Skin of body (tissue), 3 donors: ENCODE measurements at places on chromosomes 4 and X.

DNA sequence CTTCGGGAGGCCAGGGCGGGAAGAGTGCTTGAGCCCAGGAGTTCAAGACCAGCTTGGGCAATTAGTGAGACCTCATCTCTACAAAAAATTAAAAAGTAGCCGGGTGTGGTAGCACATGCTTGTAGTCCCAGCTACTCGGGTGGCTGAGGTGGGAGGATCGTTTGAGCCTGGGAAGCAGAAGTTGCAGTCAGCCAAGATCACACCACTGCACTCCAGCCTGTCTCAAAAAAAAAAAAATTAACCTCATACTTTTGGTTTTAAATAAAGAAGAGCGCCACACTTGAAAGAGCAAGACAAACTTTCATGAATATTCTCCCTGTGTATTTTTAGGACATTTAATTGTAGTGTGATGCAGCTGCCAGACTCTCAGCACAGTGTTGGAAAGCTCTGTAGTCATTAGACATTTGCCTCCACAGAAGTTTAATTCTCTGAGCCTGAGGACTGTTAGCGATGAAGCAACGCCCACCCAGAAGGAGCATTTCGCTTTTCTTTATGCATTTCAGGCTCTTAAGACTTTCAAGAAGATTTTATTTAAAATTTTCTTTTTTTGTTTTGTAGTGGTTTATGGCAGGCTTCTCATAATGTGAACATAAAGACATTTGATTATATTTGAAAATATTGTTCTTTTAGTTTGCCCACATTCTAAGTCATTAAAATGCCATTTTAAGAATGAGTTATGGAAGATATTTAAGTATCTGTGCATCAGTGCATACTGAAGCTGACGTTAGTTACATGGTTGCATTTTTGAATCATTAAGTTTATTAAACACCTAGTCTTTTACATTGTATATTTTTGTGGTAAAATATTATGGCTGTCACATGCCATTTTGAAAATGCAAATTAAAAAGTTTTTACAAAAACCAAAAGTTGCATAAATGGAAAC lies 45.8 kb downstream of the DCLK2 start:
- no peak for DNase-seq

DNA sequence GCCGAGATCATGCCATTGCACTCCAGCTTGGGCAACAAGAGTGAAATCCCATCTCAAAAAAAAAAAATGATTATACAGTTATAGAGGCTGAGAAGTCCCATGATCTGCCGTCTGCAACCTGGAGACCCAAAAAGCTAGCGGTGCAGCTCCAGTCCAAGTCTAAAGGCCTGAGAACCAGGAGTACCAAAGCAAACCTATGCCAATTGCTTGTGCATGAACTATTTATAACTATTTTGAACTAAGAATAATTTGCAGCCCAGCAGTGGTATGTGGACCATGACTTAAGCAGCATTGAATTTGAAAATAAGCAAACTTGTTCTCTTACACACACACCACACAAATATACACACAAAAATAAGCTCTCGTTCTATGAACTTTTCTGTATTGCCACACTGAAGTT lies 51.8 kb downstream of the TASL start:
- DNase-seq, result no peak

GRCh38 chr4:138007572-138007971 lies 234.6 kb downstream of the SLC7A11 start:
- DNase-seq, result no peak

- no peak for DNase-seq
These were observed 117.7 kb downstream of the RELL1 start for GRCh38 chr4:37568489-37568888.

DNA sequence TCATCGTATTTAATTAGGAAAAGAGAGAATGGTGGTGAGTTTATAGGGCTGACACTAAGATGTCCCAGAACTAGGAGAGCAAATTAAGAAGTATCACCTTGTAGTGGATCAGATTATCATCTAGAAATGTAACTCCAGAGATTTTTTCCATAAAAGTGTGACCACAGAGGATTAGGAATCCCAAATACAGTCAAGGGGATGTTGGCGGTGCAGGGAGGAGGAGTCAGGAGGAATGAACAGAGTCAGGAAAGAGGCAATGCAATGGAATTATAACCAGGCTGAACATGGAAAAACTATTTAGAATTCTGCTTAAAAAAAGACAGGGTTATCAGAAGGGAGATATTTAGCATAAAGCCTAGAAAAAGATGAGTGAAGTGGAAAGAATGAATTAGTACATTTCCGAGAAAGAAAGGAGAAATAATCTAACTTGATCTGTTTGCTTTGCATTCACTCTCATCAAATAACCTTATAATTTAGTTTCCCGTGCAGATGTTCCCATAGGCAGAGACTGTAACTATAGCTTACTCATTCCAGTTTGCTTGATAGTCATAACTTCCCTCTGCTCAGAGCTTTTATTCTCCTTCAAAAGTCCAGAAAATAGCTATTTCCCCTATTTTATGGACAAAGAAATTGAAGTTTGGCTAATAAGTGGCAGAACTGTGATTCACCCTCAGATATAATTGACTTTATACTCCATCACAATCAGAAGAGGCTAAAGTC lies 56.4 kb downstream of the SCFD2 start:
- DNase-seq, result no peak

DNA sequence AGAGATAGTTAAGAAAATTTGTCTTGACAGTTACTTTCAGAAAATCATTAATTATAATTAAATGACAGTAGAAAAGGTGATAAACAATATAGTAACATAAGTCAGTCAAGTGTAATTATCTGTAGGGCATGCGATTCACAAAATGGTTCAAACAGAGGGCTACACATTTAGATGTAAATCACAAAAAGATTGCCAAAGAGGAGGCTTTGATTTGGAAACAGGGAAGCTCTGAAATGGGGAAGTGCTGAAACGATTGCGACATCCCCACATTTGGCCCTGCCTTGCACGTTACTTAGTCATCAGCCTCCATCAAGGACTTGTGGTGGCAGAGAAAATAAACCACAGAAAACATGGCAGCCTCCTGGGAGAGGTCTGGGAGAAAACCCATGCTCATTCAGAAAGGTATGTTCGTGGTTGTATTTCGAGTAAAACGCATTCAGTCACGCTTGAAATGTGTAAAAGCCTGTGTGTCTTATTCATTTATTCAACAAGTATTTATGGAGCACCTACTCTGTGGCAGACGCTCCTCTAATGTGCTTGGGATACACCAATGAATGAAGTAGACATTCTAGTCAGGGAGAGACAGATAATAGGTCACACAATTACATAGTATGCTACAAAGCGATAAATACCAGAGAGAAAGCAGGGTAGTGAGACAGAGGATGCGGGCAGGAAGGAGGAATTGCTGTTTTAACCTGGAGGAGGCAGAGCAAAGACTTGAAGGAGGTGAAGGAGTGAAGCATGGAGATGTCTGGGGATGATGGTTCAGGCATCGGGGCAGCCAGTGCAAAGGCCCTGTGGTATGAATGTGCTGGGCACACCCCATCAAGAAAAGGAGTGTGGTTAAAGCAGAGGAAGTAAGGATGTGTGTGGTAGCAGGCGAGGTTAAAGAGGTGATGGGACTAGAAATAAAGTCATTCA lies 7.8 kb downstream of the RBM47 start:
- DNase-seq, result peak; percentile 20

GRCh38 chr4:96293806-96294205 lies 453.9 kb downstream of the PDHA2 start:
- no peak for DNase-seq

DNA sequence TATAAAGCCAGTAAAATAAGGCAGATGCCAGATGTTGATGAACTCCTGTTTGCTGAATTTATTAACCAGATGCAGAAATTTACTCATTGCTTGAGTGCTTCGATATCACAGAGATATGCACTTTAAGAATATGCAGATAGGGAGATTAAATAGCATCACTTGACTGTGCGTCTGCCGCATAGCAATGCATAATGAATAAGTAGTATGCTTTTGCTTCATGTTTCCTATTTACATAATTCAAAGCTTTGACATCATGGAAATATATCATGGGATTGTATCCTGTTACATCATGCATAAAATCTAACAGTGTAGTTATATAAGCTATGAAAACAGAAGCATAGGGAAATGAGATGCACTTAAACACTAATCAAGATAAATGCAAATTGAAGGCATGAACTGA lies 45.9 kb downstream of the VEGFC start:
- no peak for DNase-seq

GRCh38 chr4:176238826-176239225 lies 30.2 kb downstream of the ASB5 start:
- DNase-seq, result no peak

GRCh38 chr4:174522183-174523024 lies at the start of gene HPGD:
TSS of gene HPGD (minus strand) at chr4:174522488. CDS start at chr4:174522451, 37 bp downstream.
- DNase-seq, result no peak

GRCh38 chrX:17994429-17994828 lies 133.3 kb upstream of the RAI2 start:
- no peak for DNase-seq

DNA sequence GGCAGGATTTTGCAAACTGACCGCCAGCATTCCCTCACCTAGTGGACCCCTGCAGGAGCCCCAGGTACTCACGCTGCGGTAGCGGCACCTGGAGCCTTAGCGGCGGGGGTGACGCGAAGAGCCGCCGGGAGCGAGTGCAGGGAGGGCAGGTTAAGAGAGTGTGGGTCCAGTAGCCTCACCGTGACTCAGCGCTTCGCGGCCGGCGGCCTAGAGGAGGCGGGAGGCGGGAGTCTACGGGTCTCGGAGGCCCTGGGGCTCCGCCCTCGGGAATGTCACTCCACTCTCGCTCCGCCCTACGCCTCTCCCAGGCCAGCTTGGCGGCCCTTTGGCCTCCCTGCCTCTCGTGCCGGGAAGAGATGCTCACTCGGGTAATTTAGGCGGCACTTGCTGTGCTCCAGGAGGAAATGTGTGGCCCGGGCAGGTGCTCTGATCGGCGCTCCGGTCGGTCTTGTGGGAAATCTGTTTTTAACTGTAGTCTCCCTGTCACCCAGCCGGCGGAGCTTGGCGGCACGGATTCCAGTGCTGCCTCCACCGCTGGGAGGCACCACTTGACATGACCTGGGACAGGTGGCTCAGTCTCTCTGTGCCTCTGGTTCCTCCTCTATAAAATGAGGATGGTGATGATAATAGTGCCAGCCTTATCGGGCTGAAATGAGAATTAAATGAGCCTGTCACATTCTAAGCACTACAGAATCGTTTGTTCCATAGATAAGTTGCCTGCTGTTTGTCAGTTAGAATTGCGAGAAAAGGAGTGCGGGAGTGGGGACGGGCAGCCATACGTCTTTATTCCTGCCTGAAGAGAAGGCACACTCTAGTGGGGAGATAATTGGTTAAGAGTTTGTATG lies at the start of gene PIR:
Gene PIR (minus strand): TSS at position 216 of the 845 bp plus-strand sequence. CDS start 2,076 bp downstream, outside the sequence.
- peak; percentile 4 for DNase-seq

DNA sequence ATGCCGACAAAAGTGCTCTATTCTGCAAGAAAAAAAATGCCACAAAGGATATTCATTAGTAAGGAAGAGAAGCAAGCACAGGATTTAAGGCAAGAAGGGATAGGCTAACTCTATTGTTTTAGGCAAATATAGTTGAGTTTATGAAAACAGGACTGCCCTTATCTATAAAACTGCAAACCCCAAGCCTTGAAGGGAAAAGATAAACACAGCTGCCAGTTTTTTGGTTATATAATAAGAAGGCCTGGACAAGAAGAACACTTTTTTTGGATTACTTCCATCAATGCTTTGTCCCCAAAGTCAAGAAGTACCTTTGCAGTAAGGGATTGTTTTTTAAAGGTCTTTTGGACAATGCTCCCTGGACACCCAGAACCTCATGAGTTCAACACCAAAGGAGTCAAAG lies 45.4 kb upstream of the WWC2 start:
- DNase-seq, result no peak

DNA sequence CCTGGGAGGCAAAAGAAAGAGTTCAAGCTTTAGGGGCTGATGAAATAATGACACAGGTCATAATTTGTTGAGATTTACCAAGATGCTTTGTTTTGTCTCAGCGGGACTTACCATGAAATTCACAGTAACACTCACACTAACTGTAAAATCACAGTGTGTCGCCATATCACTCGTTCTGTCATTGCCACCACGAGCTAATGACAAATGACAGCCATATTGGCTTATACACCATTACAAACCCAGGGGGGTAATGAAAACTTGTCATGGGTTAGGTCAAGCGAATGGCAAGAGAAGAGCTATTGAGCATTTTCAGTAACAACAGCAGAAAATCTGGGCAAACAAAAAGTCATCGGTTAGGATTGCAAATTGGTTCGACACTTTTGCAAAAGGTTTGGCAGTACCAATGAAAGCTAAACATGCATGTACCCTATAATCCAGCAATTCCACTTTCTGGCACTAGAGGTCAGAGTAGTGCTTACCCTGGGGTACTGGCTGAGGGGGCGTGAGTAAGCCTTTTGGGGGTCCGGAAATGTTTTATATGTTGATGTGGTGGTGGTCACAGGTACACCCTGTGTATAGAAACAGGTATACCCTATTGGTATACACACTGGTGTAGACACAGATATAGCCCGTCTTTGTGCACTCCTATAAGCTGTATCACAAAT lies 83.9 kb upstream of the RAI2 start:
- DNase-seq, result no peak

DNA sequence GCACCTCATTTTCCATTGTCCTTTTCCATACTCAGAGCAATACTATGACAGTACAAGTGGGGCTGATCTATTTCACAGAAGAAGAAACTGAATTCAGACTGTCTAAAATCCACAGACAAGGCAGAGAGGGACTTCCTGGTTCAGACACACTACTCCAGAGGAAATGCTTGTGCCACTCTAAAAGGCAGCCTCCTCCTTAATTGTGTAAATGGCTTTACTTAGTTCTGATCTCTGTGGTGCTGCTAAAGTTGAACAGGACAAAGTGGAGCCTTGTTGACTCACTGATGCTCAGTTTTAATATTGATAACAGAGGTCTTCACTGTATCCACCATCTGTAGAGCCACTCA lies 122.4 kb downstream of the KIT start:
- DNase-seq, result peak; percentile 12

DNA sequence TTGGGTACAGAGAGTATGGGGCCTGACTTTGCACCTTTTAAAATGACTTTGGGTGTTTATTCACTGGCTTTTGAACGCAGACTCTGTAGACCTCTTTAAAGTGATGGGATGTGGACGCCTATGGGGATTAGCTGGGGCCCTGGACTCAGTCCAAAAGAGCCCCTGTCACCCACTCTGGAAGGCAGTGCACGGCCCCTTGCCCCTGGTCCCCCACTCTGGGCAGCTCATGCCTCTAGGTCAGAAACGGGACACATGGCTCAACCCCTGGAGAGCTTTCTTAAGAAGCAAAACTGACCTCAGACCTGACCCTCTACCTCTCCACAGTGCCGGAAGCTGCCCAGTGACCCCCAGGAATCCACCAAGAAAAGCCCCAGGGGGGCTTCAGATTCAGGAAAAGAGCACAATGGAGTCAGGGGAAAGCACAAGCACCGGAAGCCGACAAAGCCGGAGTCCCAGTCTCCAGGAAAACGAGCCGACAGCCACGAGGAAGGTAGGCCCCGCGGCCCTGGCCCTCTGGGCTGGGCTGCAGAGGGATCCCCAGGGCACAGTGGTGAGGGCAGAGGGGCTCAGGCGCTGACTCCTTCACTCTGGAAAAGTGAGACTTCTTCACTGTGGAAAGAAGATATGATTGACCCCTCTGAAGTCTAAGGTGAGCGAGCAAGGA lies 38.4 kb downstream of the BCORL1 start:
- DNase-seq, result no peak
